Cardiac fibroblast (primary cell): ENCODE measurements at places on chromosomes 1 and 21.

DNA sequence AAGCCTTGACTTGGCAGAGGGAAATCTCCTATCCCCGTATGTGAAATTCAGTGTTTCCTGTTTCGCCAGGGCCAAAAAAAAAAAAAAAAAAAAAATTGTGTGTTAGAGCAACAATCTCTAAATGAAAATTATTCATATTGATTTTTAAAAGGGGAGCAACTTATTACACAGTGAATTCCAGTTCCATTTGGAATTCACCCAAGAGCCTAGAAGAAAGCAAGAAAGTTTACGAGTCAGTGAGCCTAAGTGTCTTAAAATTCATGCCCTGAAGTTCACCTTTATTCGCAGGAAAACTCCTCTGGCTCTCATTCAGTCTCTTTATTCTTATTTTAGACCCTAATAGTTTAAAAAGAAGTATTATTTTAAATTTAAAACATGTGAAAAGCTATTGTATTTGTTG lies 42.1 kb upstream of the HUNK start:
- no peak for DNase-seq

- no peak for DNase-seq
Measured at GRCh38 chr1:108054396-108054795, 89.4 kb upstream of the VAV3 start.

DNA sequence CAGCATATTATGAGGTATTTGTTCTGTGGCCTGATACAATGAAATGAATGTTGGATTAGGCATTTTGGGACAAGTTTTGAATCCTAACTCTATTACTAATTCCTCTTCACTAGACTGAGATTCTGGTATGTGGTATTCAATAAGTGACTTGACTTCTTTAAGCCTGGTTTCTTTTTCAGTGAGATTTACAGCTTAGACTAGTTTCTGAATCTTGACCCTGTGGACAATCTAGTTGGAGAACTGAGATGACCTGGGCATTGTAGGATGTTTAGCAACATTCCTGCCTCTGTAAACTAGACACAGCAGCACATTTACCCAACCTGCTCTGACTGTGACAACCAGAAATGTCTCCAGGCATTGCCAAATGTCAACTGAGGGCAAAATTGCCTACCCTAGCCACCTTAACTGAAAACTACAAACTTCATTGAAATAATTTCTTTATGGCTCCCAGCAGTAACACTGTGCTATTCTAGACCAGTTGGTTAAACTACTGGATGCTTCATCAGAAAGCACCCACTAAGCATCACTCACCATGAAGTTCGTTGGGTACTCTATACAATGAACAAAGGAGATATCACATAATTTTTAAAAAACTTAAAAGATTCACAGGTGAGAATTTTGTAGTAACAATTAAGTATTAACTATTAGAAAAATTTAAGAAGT lies 16.8 kb downstream of the PTPRC start:
- peak; percentile 23 for DNase-seq

- no peak for DNase-seq
Measured at GRCh38 chr1:2480986-2481364, 4.9 kb downstream of the PLCH2 start.

DNA sequence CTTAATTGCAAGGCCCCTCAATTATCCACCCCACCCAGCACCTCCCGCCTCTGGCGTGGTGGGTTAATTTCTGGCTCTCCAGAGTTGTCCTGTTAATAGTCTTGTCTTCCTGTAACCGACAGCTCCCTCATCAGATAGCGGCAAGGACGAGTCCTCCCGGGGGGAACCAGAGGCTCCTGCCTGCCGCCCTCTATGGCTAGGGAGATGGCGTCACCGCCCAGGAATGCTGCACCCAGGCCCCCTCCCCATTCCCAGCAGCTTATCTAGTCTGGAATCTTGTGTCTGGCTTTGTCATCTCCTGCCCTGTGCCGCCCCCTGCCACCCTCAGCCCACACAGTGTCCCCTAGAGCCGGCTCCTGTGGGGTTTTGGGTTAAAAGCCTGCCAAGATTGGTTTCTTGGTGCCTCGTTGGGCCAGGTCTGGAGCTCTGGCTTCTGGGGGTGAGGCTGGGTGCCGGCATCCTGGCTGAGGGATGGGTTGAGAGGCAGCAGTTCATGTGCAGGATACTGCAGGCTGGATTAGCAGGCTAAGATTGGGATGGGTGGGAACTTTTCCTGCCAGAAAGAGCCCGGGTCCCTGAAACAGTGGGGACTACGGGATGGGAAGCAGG lies 48.8 kb downstream of the EDN2 start:
- no peak for DNase-seq

DNA sequence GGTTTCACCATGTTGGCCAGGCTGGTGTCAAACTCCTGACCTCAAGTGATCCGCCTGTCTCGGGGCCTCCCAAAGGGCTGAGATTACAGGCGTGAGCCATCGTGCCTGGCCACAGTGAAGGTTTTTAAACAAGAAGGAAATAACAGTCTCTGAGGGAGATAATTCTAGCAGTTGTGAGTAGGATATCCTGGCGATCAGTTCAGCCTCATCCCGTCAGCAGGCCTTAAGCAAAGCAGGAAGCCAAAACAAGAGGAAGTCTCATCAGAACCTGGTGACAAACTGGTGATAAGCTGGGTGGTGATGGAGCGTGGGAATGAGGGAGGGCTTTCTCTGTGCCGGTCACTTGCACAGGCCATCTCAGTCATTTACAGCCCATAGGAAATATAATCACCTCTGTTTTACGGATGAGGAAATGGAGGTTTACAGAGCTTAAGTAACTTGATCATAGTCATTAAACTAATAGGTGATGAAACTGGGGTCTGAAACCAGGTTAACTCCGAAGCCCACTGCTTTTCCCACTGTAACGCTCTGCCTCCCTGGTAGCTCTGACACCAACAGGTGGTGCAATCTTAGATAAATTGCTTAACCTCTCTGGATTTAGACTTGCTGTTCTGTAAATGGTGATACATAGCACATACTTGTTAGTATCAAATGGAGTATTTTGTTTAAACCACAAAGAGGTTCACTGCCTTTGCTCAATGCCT lies 40.8 kb upstream of the A3GALT2 start:
- peak; percentile 83 for DNase-seq

GRCh38 chr1:72007312-72007711 lies 275.0 kb downstream of the NEGR1 start:
- no peak for DNase-seq

- DNase-seq: no peak
Measured at GRCh38 chr1:112054510-112054909, 65.0 kb upstream of the KCND3 start.

- peak; percentile 65 for DNase-seq
Measured at GRCh38 chr1:164858096-164858632, 299.2 kb downstream of the PBX1 start.

- no peak for DNase-seq
Measured at GRCh38 chr1:41382480-41383090, 21.4 kb downstream of the FOXO6 start.

GRCh38 chr1:72064196-72065075 lies 217.9 kb downstream of the NEGR1 start:
- DNase-seq: no peak

DNA sequence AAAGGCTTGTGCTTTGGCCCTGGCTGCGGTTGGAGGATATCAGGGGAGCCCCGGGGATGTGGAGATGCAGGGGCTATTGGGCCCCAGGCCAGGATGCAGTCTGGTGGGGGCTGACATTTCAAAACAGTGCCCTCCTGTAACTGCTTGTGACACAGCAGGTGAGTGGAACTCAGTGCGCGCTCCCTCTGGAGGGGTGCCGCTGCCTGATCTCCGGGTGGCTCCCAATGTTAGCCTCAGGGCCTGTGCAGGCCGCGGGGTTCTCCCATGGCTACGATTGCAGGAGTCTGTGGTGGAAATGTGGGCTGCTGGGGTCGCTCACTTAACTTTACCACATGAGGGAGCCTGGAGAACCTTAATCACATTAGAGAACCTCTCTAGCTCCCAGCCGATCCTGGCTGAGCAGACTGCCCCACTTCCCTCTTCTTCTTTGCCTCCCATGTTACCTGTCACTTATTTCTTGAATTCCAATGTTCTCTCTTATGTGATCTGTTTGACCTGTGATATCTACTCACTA lies 163.2 kb downstream of the FMN2 start:
- no peak for DNase-seq

DNA sequence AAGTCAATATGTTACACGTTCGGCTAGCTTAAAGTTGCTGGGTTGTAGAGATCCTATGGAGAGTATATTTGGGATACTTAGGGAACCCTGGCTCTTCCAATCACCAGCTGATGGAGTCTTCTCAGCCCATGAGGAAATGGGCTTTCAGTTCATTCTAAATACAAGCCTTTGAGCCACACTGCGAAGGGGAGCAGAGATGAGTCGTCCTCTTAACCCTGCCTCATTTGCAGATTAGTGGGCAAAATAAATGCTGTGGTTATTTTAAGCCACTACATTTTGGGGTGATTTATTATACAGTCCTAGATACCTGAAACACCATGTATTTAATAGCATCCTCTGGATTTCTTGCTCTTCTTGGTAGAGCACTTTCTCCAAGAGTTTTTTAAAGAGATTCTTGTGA lies 19.0 kb upstream of the VCAM1 start:
- no peak for DNase-seq

- peak; percentile 93 for DNase-seq
Measured at GRCh38 chr1:23177438-23178380, 9.1 kb upstream of the LUZP1 start.

DNA sequence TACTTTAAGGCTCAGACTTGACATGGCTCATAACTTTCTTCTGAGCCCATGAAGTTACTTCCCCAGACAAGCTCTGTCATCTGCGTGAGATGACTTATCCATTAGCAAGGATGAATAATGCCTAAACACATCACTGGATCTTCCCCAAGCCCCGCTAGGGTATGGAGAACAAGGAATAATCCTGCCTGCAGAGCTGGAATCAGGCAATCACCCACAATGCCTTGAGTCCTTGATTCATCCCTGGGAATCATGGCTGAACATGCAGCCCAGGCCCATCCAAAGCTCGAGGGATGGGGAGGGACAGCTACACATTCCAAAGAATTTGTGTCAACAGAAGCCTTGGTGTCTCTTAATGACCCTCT lies 131.7 kb downstream of the PSMG1 start:
- no peak for DNase-seq

DNA sequence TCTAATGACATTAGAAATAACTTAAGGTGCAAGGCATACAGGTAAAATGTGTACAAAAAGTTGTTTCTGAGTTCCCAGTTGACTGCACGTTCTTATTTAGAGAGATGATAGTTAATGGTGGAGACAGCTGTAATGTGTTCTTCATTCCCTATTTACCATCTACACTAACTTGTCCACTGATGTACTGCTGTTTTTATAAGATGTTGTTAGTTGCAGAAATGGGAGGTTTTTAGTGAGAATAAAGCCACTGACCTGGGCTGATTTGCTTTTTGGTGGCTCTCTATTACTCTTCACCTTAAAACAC lies 122.9 kb upstream of the LYPLAL1 start:
- DNase-seq: no peak

GRCh38 chr1:110227774-110228173 lies 17.7 kb downstream of the KCNC4 start:
- no peak for DNase-seq

GRCh38 chr1:161176468-161177111 lies 717 bp downstream of the B4GALT3 start:
- no peak for DNase-seq

DNA sequence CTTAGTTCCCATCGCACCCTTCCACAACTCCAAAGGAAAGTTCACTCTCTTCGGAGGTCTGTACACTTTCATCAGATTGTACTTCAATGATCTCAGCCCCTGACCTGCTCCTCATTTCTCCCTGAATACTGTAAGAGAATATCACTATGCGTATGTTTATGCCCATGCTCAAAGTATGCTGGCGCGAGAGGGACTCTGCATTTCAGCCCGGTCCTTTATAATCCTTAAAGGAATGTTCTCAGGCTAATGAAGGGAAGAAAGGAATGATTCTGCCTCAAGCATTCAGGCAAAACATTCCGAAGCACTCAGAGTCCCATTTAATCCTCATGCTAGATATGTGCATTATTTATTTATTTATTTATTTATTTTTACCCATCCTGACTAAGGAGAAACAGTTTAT lies 76.8 kb downstream of the PLD5 start:
- DNase-seq: no peak

GRCh38 chr1:14780271-14780670 lies 181.8 kb downstream of the KAZN start:
- DNase-seq: peak; percentile 10

GRCh38 chr1:174931214-174931613 lies 68.5 kb upstream of the CACYBP start:
- DNase-seq: peak; percentile 28

DNA sequence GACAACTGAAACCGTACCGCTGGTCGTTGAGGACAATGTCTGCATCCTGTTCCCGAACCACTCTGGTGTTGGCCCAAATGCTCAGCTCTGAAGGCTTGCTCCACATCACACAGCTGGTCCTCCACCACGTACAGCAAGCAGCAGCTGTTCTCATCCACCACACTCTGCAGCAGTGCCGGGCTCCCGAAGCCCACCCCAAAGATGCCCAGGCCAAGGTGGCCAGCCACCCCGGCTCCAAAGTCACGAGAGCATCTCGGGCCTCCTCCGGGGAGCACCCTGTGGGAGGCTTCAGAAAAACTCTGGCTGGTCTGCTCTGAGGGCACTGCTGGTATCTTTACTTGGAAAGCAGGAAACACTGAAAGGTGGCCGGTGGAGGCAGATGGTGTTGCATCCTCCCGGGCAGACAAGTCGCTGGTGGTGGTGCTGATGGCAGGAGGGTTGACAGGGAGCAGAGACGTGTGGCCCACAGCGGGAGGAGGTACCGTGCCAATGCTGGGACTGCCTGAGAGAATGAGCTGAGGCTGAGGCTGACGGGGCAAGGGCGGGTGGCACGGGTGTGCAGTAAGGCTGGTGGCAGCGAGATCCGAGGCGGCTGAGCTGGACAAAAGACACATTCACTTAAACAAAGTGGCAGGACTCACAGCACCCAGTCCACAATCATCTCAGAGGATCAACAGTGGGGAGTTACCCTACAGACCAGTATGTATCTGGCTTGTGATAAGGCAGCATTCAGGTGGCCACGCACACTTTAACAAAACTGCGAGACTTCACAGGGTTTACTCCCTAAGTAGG lies 6.5 kb upstream of the CCDC27 start:
- no peak for DNase-seq

- no peak for DNase-seq
Measured at GRCh38 chr1:182493063-182493462, 43.1 kb downstream of the RGSL1 start.

DNA sequence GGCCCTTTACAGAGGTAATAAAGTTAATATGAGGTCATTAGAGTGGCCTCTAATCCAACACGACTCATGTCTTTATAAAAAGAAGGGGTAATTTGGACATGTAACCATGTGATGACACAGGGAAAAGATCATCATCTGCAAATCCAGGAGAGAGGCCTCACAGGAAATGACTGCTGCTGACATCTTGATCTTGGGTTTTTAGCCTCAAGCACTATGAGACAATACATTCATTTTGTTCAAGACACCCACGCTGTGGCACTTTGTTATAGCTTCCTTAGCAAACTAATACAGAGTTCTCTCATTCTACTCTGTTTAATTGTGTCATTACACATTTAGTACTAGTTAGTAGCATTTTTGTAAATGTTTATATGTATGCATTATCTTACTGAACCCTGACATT lies 64.0 kb upstream of the RUNX1 start:
- no peak for DNase-seq
